ENCODE measurements at places on chromosomes 2 and 18.

DNA sequence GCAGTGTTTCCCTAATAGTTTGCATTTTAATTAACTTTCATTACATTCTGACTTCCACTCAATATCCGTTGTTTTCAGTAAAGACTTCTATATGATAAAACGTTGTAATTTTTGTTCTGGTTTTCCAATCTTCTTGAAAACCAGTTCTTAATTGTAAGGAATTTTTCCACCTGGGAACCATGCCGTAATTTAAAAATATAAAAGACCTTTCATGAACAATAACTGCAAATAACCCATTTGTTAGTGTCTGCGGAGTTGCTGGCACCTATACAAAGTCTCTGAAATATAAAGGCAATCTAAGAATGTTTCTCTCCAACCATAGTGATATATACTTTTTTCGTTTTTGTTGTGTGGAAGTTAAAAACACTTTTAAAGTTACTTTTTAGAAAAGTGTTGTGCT lies 7.7 kb upstream of the SATB2 start:
- DNase-seq: no peak

DNA sequence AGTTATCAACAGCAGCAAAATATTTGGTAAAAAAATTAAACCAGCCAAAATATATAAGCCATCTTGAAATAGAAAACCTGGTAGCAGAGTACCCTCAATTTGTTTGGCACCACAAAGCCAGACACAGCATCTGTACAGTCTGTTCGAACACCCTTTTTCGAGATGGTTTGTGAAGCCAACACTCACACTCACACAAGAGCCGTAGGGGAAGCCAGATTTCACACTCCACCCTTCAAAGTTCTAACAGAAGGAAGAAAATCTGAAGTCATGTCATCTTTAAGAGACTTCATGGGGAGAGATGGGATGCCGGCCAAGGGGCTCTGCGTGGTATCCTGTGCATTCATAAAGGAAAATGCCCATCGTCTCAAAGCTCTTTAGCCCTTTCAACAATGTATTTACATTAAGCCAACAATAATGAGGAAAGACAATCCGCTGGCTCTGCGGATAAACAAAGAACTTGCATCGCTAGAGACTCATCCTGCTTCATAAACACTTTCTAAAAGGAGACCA lies 451.5 kb upstream of the CHST9 start:
- no peak for DNase-seq

DNA sequence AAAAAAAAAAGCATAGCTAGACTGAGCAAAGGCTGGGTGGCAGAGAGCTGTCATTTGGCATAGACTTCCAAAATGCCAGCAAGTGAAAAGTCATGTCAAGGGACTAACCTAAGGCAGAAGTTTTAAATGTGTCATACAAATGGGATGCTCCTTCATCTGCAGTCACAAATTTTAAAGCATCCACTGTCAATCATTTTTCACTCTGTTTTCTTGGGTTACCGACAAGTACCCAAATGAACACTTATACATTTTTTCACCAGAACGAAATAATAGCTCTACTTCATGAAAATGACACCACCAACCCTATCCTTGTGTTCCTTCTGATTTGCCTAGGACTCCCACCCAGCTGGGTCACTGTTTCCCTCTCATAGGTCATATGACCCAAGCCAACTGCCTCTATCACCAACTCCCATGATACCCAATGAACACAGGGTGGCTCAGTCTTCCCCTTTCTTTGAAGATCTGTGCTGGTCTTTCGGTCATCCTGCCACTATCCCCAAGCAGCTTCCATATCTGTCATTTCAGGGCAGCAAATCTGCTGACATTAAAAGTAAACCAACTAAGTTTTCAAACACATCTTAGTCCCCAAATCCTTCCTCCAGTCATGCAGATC lies 21.5 kb downstream of the KLF7 start:
- DNase-seq: no peak

- DNase-seq: no peak
These were observed 9.0 kb upstream of the SLC20A1 start for GRCh38 chr2:112636605-112637288.

GRCh38 chr2:59342166-59342565 lies 1101.0 kb upstream of the FANCL start:
- DNase-seq: no peak

Data from H54 (cell line).